ENCODE measurements at places on chromosomes 16 and 17.

DNA sequence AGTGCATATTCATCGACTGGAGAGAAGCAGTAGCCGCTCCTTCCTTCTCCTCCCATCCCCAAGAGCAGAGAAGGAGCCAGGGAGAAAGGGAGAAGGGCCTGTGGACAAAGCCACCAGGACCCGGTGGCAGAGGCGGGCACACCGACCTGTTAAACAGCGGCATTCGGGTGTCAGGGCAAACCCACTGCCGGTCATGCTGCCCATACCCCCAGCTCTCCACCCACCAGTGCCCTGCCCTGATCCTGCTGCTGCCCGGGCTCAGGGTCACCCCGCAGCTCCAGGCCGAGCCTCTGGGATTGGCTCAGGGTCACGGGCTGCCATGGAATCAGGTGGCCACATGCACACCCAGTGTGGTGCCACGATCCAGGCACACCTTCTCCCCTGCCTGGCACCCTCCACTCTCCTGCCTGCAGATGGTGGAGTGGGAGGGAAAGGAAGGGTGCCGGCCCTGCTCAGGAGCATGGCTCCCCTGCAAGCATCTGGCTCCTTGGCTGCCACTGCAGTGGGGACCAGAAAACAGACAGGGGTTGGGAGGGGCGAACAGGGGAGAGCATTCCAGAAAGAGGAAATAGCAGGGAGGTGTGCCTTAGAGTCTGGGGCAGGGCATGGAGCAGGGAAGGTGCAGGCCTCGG, 18.3 kb upstream of the RASD1 start:
- no peak for DNase-seq

DNA sequence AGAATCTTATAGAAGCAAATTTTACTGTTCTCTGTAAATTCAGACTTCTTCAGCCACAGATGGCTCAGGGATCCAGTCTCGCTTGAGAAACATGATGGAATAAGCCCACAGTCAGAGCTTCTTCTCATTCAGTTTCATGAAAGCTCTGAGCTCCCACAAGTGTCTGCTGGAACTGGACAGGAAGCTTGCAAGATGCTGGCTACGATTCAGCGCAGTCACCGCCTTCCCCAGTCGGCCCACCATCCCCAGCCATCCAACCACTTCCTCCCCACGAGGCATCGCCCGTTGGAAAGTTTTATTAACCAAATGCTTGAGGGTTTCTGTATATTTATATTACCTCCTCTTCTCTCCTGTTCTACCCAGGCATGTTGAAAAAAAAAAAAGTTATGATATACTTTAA, 171.7 kb downstream of the ZFHX3 start:
- DNase-seq: peak; percentile 86

- DNase-seq: peak; percentile 37
These were observed 15.2 kb upstream of the SSTR5 start for GRCh38 chr16:1057252-1057932.

- DNase-seq: no peak
These were observed 46.9 kb downstream of the HELZ start for GRCh38 chr17:67198131-67198530.

DNA sequence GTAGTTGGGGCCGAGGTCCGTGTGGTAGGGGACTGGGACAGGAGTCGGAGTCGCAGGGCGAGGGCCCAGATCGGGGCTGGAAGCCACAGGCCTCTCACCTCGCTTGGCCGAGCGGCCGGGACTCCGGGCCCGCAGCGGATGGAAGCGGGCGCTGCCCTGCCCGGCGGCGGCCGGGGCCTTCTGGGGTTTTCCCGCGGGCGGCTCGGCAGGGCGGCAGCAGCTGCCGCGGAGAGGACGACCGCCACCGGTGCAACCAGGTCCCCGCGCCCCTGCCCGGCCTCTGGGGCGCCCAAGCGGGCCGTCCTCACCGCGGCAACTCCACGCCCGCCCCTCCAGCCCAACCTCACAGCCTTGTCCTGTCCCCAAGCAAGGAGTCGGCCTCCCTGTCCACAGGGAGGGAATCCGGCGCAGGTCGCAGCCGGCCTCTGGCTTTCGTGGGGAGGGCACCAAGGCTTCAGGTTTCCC, 15.6 kb upstream of the UTP6 start:
- peak; percentile 59 for DNase-seq

DNA sequence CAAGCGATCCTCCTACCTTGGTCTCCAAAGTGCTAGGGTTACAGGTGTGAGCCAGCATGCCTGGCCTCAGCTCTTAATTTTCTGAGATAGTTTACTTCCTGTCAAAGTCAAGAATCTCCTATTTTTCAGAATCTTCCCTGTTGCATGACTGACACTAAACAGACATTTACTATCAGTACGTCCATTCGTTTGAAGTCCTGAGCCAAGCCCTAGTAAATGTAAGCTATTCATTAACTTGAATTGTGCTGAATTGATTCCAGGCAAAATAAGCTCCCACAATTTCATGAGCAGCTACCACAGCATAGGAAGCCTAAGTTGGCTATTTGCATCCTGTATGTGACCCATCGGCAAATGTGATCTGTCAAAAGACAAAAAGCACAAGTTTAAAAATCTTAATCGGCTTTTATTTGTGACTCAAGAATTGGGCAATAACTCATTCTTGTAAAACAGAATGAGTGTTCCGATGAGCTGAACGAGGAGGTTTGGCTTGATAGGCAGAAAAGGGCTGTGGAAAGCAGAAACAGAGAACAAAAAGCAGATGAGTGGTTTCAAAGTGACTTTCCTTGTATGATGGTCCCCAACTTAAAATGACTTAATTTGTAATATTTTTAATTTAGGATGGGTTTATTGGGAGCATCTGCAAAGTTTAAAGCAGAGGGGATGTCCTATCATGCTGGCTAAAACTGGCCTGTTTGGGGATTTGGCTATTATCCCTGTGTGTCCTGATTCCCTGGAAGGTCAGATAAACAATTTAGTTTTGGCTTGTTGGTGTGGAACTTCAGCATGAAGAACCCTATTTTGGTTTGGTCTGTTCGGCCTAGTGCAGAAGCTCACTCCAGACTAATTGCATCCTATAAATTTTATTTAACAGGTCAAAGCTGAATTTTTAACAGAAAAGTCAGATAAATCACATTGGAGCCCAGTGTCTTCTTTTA, 14.2 kb downstream of the RNF112 start:
- no peak for DNase-seq
